CD4-positive, alpha-beta T cell treated with Interleukin-15 for 4 hours (primary cell): ENCODE measurements at places on chromosomes 16 and 17.

- peak; percentile 88 for DNase-seq
Measured at GRCh38 chr16:67542464-67542863, 13.8 kb downstream of the RIPOR1 start.

- no peak for DNase-seq
Measured at GRCh38 chr16:58842746-58843145, 108.6 kb upstream of the GOT2 start.

GRCh38 chr17:70655176-70655958 is 486.0 kb downstream of the KCNJ2 start:
- no peak for DNase-seq

- DNase-seq = no peak
Measured at GRCh38 chr16:68458101-68458500, 9.8 kb upstream of the SMPD3 start.

- DNase-seq = no peak
Measured at GRCh38 chr16:84132527-84133285, 12.3 kb downstream of the HSDL1 start.

- no peak for DNase-seq
Measured at GRCh38 chr17:38451840-38452529, 23.7 kb downstream of the ARHGAP23 start.

- DNase-seq = peak; percentile 54
Measured at GRCh38 chr16:88561485-88562359, 8.5 kb upstream of the ZC3H18 start.

GRCh38 chr16:12082226-12082887 is 105.8 kb downstream of the SNX29 start:
- no peak for DNase-seq

- DNase-seq = no peak
Measured at GRCh38 chr17:8707332-8708024, 37.2 kb downstream of the CCDC42 start.

- no peak for DNase-seq
Measured at GRCh38 chr16:49843758-49844157, 12.2 kb downstream of the ZNF423 start.

- no peak for DNase-seq
Measured at GRCh38 chr17:43949781-43950180, 4.0 kb downstream of the PYY start.

DNA sequence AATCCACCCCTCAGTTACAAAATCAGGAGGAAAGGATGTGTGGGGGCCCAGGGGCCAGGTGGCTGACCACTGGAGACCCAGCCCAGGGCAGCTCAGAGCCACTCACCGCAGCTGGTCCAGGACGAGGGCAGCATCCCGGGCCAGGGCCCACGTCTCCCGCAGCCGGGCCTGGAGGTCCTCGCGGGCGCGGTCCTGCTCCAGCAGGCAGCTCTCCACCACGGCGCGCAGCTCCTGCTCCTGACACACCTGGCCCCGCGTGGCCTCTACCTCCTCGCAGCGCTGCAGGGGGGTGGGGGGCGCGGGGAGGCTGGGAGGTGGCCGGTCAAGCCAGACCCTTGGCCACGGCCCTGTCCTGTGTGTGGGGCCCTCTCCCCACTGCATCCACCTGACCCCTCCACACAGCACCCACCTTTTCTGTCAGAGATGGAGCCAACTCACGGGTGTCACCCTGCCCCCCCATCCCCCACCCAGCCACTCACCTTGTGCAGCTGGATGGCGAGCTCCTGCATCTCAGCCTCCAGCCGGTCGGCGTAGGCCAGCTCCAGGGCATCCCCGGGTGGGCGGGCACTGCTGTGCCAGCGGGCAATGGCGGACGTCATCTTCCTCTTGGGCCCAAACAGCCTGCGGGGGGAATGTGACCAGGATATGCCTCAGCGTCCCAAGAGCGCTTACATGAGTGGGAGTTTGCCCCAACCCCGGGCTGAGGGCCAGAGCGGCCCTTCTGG is 5.1 kb downstream of the NUDT16L1 start:
- no peak for DNase-seq

DNA sequence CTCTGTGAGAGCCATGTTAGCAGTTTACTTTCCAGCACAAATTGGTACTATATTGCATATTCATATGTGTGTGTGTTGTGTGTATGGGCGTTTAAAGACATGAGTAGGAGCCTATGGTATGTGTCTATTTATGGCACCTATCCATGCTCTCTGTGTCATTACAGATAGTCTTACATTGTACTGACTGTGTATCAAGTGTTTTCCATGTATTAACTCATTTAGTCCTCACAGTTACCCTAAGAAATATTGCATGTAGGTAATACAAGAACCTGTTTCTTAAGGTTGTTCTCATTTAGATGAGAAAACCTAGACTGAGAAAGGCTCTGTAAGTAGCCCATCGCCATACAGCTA is 1.6 kb downstream of the ALG1 start:
- no peak for DNase-seq

DNA sequence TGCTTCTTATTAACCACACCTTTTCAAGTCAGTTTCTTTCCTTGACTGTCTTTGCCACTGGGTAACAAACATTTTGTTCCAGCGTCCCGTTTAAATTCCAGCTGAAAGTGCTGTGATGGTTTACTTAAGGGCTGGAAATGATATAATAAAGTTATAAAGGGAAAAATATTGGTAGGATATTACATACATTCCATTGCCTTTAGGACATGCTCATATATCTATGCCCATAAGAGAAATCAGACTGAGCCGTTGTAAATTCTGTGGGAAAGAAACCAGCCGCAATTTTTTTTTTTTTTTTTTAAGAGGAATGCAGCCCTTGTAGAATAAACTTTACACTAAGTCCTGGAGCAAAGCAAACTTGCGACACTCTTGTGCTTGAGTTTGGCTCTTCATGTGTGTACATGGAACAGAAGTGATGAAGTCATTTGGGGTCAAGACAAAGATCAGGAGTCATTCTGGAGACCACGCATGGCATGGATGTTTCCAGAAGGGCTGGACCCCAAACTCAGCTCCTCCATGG is 210.9 kb downstream of the XYLT1 start:
- DNase-seq = no peak

GRCh38 chr16:58371841-58372240 is 20.4 kb upstream of the GINS3 start:
- no peak for DNase-seq

DNA sequence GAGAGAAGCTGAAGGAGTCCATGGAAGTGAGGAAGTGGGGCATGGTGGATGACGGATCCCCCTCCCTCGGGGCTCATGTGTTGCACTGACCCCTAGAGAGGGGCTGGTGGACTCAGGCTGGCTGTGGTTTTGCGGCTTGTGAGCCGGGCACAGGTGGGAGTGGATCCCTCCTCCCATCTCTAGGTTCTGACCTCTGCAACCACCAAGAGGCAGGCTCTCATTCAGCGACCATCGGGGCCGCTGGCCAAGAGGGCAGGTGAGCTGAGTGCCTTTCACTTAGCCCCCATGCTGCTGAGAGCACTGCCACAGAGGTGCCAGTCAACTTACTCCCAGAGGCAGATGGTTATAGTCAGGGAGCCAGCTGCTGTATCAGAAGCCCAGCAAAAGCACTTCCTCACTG is 67.3 kb downstream of the SCNN1B start:
- no peak for DNase-seq

- no peak for DNase-seq
Measured at GRCh38 chr17:43574896-43575525, 28.9 kb upstream of the ETV4 start.

GRCh38 chr17:41428591-41429291 is 4.4 kb upstream of the KRT37 start:
- no peak for DNase-seq

GRCh38 chr17:50507871-50508572 is at the start of gene MYCBPAP:
Gene MYCBPAP (plus strand): TSS chr17:50508439. CDS start chr17:50508675, 236 bp downstream.
- peak; percentile 66 for DNase-seq

- no peak for DNase-seq
Measured at GRCh38 chr16:7097518-7097917, 235.1 kb upstream of the RBFOX1 start.

- DNase-seq = no peak
Measured at GRCh38 chr17:41627316-41628072, 3.1 kb upstream of the KRT17 start.

DNA sequence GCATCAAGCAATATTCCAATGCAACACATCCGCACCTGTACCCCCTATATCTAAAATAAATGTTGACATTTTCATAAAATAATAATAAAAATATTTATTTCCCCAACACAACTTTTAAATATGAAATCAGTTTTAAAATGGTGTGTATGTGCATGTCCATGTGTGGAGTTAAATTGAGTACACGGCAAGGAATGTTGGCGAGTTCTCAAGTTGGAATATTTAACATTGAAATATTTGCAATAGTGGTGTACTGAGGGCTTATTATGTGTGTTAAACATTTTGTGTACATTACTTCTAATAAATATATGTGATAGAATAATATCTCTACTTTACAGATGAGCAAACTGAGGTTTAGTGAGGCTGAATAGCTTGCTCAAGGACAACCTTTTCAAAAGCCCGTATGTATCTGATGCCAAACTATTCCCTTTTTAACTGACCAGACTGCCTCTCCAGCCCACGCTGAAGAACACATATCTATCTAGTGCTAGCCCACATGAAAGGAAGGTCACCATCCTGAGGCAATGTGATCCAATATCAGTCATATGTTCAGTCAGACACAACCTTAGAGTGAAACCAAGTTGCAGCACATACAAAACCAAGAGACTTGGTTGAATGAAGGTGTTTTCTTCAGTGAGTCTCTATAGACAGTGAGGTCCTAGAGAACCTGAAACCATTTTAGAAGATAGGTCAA is 192.2 kb upstream of the CDH11 start:
- no peak for DNase-seq

- no peak for DNase-seq
Measured at GRCh38 chr16:58366247-58367031, 25.8 kb upstream of the GINS3 start.

GRCh38 chr16:75011634-75012307 is 12.9 kb downstream of the ZNRF1 start:
- peak; percentile 69 for DNase-seq

- DNase-seq = peak; percentile 39
Measured at GRCh38 chr16:22300427-22301071, 3.3 kb downstream of the POLR3E start.

DNA sequence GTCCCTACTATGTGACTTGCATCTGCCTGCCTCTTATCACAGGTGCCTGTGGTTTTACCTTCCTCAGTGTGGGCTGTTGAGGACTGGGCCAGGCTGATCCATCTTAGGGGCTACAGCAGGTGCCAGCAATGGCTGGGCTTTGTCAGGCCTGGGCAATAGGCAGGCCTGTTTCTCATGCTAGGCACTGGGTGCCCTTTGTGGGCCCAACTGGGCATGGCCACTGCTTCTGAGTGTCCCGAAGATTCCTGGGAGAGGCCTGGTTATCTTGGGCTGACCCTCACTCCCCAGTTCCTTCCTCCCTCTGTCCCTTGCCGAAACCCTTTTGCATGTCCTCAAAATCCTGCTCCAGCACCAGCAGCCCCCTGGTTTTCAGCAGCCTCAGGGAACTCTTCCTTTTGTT is 1024.9 kb downstream of the KCNJ18 start:
- no peak for DNase-seq

DNA sequence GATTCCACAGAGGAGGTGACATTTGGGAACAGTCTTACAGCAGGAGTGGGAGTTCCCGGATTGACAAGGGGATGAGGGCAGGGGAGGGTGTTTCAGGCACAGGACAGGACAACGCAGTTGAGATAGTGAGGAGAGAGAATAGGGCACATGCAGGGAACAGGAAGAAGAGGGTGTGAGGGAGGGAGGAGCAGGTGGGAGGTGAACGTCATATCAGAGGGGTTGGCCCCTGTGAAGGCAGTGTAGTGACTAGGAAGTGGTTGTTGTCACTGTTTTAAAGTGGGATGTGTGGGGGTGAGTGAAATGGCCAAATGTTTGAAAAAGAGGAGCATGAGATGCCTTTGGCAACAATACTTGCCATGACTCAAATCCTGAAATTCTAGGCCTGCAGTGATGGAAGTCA is 12.2 kb downstream of the PRKCB start:
- peak; percentile 44 for DNase-seq

GRCh38 chr16:9383281-9383680 is 291.8 kb downstream of the HAPSTR1 start:
- DNase-seq = no peak

GRCh38 chr17:51598824-51599223 is 338.5 kb downstream of the UTP18 start:
- DNase-seq = no peak

- no peak for DNase-seq
Measured at GRCh38 chr17:14078027-14078426, 8.7 kb downstream of the COX10 start.
